ENCODE measurements at places on chromosomes 3 and 15. TPM values are rescaled to one million over a fixed set of nuclear protein-coding genes. Genes with fewer than 3 reads are reported as not detected.

GRCh38 chr15:32119694-32120330 is 89.5 kb downstream of the CHRNA7 start:
- no peak for DNase-seq

DNA sequence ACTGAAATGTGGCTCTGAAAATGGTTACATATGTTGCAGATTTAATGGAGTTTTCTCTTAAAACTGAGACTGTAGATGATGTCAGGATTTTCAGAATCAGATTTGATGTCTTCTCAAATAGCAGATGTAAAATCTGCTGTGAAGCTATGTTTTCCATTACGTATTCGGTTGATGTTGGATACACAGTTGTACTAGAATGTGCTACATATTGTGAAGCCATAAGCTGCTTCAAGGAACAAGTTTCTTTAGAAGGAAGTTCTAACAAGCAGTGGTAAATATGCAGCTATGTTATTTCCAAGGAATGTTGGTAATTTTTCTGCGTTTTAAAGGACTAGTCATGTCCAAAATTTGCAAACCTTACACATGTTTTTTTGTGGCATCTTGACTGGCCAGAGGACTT is 197.7 kb downstream of the RBMS3 start:
- DNase-seq: no peak

DNA sequence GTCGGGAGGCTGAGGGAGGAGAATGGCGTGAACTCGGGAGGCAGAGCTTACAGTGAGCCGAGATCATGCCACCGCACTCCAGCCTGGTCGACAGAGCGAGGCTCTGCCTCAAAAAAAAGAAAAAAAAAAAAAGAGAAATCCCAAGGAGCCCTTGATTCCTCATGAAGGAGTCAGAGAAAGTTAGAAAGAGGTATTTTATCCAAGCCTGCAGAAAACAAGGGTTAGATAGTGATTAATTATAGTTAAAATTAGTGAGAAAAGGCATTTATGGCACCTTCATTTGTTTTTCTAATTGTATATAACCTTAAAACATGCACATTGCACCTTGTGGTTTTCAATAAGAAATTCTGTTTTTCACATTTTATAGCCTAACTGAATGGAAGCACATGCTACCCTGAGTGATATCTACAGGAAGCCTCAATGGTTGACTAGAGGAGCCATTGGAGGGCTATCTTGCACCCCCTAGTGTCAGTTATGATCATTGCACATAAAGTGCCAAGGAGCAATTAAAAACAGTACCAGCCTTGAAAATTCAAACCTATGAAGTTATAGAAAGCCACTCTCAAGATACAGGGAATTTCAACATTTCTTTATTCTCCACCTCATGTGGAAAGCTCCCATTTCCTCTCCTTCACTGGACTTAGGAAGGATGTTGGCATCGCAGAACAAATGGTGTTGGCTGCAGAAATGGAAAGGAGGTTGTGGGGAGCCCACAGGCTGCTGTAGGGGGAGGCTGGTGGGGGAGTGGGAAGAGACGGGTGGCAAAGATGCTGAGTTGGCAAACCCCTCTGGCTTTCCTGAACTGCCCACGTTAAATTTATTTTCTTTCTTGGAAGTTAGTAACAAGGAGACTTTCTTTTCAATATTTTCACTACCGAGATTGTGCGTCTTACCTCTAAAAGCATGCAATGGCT is 48.5 kb downstream of the ITGA11 start:
- peak; percentile 27 for DNase-seq

GRCh38 chr3:35974872-35975271 is 335.5 kb downstream of the ARPP21 start:
- no peak for DNase-seq

GRCh38 chr3:112456147-112456546 is 43.1 kb downstream of the BTLA start:
- no peak for DNase-seq

DNA sequence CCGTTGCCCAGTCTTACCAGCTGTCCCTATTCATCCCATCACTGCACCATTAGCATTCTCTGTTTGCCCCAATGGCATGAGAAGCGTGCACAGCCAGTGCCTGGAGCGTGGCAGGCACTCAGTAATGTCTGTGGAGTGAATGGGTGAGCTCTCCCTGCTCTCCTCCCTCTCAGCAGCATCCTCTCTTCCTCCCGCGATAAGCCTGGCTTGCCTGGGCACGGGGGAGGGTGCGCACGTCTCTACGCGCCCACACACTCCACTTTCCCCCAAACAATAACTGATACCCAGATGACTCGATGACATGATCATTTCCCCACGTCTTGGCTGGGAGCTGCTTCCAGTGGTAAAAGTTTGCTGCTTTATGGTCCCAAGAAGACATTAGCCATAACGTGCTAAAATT is 81.8 kb upstream of the LINGO1 start:
- DNase-seq: no peak

DNA sequence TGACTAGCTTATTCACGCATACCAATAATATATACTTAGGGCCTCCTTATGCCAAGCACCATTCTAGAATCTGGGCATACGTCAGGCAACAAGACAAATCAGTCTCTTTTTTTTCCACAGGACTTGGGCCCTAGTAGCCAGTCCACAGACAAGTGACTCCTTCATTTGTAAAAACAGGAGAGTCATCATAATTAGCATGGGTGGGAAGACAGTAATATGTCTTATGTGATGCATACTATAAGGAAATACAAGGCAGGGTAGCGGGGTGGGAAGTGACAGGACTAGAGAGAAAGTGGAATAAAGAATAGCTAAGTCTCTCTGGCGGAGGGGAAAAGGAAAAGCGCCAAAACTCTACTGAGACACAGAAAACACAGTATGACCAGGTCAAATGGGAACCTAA is 439.6 kb upstream of the MDFIC2 start:
- no peak for DNase-seq

DNA sequence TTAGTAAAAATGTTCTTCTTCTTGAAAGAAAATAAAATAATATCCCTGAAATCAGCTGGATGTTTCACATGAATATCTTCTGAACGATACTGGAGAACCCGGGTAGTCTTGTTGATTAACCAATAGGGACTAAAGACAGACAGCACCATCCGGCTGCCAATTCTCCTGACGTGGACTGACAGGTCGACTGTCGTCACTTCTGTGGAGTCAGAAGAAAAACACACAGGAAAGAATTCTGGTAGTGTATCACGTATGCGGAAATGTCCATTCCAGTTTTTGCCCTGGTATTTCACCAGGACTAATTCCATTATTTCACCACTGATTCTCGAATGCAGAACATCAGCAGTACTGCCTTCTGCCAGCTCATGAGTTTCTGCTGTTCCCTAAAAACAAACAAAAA is 144.6 kb downstream of the VPS13C start:
- DNase-seq: no peak

- DNase-seq: no peak
These were observed 118.3 kb downstream of the GALK2 start for GRCh38 chr15:49288391-49288790.

GRCh38 chr15:59436774-59437141 is 1.2 kb upstream of the FAM81A start:
- no peak for DNase-seq

GRCh38 chr3:172647823-172648222 is 63.0 kb downstream of the NCEH1 start:
- no peak for DNase-seq

- DNase-seq: no peak
These were observed 447.7 kb downstream of the GABRG3 start for GRCh38 chr15:27418726-27419125.

DNA sequence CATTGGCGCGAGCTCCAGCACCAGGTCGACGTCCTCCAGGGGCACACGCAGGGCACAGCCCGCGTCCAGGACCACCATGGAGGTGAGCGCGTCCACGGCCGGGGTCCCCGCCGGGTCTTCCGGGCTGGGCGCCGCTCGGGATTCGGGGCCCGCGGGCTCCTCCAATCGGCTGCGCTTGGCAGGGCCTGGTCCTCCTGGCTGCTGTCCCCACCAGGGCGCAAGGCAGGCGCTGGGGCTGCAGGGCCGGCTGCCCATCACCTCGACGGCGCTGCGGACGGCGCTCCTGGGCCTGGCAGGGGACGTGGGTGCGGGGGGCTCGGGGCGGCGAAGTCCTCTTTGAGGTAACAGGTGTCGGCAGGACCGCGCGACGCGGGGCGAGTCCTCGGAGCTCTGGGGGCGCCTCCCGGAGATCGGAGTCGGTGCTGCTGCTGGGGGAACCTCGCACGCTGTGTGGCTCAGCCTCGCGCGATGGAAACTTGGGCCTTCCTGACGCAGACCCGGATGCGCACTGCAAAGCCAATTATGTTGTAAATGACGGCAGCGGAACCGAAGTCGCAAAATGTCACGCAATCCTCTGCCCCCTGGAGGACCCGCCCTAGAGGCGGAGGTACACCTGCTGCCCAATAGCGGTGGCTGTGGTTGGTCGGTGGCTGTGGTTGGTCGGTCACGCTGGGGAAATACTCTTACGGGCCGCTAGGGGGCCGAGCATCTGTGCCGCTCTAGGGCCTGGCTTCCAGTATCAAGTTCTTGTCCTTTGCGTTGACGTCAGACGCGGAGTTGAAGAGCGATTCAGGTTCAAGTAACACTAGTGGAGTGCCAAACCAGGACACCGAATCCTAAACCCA is at the start of gene PRR23C:
Gene PRR23C, minus strand, starts transcription at position 527 of the 845 bp plus-strand sequence. Its CDS starts 272 bp downstream, at position 255.
- no peak for DNase-seq

DNA sequence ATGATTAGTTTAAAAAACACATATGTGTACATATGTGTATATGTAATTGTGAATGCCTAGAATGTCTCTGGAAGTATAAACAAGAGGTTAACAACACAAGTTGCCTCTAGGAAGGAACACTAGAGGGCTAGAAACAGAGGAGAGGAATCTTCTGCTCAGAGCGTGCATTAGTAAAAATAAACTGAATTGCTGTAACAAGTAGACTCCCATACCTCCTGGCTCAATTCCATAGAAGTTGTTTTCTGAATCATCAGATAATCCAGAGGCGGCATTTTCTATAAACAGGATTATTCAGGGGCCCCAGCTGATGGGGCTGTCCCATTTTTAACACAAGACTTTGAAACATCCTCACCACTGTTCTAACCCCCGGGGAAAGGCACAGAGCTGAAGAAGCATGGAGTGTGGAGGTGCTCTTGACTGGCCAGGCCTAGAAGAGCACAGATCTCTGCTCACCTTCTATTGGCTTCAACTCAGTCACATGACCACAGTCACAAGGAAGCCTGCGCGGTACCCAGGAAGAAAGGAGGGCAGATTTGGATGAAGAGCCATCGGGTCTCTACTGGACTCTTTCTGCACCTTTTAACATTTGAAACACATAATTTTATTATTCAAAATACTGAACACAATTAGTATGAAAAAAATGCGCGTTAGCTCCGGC is 145.7 kb downstream of the TLE3 start:
- no peak for DNase-seq

DNA sequence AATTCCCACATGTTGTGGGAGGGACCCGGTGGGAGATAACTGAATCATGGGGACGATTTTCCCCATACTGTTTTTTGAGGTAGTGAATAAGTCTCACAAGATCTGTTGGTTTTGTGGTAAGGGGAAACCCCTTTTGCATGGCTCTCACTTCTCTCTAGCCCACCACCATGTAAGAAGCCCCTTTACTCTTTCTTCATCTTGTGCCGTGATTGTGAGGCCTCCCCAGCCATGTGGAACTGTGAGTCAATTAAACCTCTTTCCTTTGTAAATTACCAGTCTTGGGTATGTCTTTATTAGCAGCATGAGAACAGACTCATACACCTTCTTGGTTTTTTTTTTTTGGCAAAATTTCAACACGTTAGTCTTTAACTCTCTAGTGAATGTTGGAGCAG is 18.1 kb downstream of the ARL8B start:
- DNase-seq: no peak

- no peak for DNase-seq
These were observed 6.3 kb downstream of the TIGIT start for GRCh38 chr3:114299941-114300624.

GRCh38 chr15:90090226-90090848 is 11.9 kb downstream of the IDH2 start:
- DNase-seq: no peak

- DNase-seq: no peak
These were observed 3.2 kb upstream of the BMF start for GRCh38 chr15:40111888-40112287.

- no peak for DNase-seq
These were observed 4.8 kb downstream of the CLN6 start for GRCh38 chr15:68224546-68225250.

- no peak for DNase-seq
These were observed 76.7 kb downstream of the ARNT2 start for GRCh38 chr15:80480909-80481308.

- no peak for DNase-seq
These were observed 740.3 kb downstream of the OTOL1 start for GRCh38 chr3:162236949-162237348.

GRCh38 chr15:41183581-41183980 is 47.0 kb downstream of the EXD1 start:
- no peak for DNase-seq

DNA sequence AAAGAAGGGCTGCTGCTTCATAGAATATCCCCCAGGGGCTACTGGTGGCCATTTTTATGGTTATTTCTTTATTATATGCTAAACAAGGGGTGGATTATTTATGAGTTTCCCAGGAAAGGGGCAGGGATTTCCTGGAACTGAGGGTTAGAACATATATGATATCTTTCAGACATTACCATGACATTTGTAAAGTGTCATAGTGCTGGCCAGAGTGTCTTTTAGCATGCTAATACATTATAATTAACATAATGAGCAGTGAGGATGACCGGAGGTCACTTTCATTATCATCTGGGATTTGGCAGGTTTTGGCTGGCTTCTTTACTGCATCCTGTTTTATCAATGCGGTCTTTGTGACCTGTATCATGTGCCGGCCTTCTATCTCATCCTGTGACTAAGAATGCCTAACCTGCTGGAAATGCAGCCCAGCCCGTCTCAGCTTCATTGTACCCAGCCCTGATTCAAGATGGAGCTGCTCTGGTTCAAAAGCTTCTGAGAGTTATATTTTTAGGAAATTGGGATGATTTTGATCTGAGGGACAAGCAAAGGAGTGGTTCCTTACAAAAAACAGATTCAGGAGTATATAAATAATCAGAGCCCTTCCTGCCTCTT is 9.1 kb upstream of the ZBTB20 start:
- no peak for DNase-seq

The INTS14 gene
- total RNA-seq: 14.9 TPM

The MYH15 gene
- total RNA-seq: 0.54 TPM

The SI gene
- total RNA-seq: not detected

The MAGEL2 gene
- 0.11 TPM for total RNA-seq

The TMEM115 gene
- total RNA-seq: 26.6 TPM

The GPR87 gene
- not detected for total RNA-seq

The CCR3 gene
- not detected for total RNA-seq

The GPR156 gene
- total RNA-seq: 0.11 TPM

The BFSP2 gene
- not detected for total RNA-seq

The STAC gene
- total RNA-seq: 0.51 TPM

The SAMD7 gene
- total RNA-seq: not detected

Data from cardiac septum (tissue), 1 donor.